ENCODE measurements at places on chromosomes 6 and 20.

DNA sequence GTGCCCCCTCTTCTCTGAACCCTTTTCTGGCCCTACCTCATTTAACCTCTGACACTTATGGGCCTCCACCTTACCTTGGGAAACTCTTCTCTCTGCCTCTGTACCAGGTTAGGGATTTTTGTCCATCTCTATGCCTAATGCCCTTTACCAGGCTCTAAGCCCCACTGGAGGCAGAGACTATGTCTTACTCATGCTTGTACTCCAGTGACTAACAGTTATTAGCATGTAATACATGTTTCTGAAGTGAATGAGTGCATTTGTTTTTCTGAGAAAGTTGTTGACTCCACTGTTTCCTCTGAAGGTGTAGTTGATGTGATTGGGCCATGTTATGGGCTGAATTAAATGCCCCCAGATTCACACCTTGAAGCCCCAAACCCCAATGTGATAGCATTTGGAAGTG is 234.3 kb downstream of the PACRG start:
- no peak for DNase-seq

GRCh38 chr6:101439790-101440189 is 46.3 kb downstream of the GRIK2 start:
- no peak for DNase-seq

DNA sequence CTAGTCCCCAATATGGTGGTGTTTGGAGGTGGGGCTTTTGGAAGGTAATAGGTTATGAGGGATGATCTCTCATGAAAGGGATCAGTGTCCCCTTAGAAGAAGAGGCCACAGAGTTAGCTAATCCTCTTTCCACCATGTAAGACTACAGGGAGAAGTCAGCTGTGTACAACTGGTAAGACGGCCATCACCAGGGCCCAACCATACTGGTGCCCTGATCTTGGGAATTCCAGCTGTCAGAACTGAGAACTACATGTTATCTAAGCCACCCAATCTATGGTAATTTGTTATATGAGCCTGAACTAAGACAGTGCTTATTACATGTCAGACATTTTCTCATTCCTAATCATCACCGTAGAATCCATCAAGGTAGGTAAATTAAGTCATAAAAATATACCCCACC is 77.7 kb upstream of the ZNF217 start:
- DNase-seq = no peak

- DNase-seq = no peak
These were observed 23.0 kb upstream of the IL17A start for GRCh38 chr6:52162940-52163908.

DNA sequence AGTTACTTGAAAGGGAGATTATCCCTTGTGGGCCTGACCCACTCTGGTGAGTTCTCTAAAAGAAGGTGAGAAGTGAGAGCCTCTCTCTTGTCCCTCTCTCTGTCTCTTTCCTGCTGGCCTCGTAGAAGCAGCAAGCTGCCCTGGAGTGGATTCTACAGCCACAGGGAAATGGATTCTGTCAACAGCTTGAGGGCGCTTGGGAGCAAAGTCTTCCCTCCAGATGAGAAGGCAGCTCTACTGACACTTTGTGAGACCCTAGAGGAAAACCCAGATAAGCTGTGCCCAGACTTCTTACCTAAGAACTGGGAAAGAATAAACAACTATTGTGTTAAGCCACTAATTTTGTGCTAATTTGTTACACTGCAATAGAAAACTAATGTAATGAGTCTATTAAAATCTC is 39.9 kb downstream of the ANKRD60 start:
- DNase-seq = no peak

DNA sequence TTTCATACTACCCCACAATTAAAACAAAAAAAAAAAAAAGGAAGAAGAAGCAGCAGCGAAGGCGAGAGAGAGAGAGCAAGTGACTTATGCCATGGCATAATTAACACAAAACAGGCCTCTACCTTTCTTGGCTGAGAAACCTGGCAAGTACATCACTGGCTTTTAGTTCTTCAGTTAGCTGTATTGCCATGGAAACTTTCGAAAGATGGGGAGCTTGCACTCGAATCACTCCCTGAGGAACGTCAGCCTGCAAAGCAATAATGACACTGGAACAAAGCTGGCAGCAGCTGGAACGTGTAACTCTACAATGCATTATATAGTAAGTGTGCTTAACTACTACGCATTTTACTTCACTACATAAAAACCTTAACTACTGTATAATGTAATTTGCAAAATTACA is 126.1 kb downstream of the ARHGAP18 start:
- no peak for DNase-seq

- no peak for DNase-seq
These were observed 31.9 kb downstream of the VAPB start for GRCh38 chr20:58420798-58421496.

GRCh38 chr6:39439342-39440038 is 117.0 kb upstream of the KCNK16 start:
- no peak for DNase-seq

DNA sequence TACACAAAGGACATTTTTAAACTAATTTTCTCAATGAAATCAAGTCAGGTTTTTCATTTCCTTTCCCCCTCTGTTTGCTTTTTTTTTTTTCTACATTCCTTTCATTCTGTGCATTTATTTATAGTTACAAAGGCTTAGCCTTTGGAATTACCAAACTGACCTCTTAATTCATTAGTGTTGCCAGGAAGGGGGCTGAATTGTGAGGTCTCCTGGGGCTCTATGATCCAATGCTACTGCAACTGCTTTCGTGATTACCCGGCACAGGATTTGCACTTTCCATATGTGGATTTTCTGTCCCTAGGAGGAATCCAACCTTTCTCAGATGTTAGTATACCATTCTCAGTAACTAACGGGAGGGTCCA is 35.3 kb downstream of the NEDD9 start:
- no peak for DNase-seq

- no peak for DNase-seq
These were observed 121.3 kb upstream of the PTPRK start for GRCh38 chr6:128641703-128642102.

- DNase-seq = no peak
These were observed 25.2 kb downstream of the PYGB start for GRCh38 chr20:25273046-25273445.

GRCh38 chr6:121917834-121918559 is 481.5 kb upstream of the HSF2 start:
- no peak for DNase-seq

- no peak for DNase-seq
These were observed 142.2 kb upstream of the MAP3K7 start for GRCh38 chr6:90729057-90729456.

GRCh38 chr20:45927071-45927878 is 7.2 kb upstream of the PCIF1 start:
- DNase-seq = no peak

DNA sequence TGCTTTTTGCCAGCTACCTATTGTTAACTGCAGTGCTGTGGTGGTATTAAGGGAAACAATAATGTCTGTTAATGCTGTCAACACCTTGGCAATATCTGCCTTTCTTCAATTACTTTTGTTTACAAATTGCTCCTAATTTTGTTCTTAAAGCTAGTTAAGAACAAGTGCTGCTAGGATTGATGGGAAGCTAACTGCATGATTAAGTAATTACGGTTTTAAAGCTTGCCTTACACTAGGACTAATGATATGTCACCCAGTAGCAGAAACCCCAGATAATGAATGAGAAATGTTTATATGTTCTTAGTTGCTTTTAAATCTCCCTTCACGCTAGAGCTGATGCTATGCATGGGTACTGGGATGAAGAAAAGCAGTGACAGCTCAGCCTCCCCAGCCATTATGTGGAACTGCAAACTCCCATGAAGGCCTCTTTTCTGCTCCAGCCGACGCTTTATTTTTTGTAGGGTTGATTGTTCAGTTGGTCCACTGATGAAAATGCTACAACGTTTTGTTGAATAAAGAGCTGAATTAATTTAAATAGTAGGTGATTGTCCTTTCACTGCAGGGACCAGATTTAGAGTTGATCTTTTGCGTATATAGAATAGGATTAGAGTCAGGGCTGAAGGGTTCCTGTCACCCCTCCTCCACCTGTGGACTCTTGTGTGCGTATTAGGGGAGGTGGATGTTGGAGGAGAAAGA is 610.5 kb downstream of the TFAP2B start:
- no peak for DNase-seq

- no peak for DNase-seq
These were observed 163.8 kb upstream of the TAB2 start for GRCh38 chr6:149153693-149154092.

GRCh38 chr6:157236040-157236725 is 87.1 kb downstream of the TMEM242 start:
- no peak for DNase-seq

DNA sequence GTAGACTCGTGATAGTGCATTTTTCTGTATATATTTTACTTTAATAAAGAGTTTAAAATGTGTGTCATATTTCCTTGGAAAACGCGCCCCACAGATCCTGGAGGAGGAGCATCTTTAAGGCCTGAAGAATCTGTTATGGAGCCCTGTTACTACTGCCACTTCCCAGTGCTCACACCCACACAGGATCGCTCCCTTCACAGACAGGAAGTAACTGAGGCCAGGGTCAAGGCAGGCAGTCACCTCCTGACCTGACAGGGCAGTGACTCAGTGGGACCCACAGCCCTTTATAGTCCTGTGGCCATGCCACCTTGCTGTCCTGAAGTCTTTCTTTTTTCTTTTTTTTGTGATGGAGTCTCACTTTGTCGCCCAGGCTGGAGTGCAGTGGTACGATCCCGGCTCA is 9.0 kb downstream of the RRBP1 start:
- DNase-seq = no peak

DNA sequence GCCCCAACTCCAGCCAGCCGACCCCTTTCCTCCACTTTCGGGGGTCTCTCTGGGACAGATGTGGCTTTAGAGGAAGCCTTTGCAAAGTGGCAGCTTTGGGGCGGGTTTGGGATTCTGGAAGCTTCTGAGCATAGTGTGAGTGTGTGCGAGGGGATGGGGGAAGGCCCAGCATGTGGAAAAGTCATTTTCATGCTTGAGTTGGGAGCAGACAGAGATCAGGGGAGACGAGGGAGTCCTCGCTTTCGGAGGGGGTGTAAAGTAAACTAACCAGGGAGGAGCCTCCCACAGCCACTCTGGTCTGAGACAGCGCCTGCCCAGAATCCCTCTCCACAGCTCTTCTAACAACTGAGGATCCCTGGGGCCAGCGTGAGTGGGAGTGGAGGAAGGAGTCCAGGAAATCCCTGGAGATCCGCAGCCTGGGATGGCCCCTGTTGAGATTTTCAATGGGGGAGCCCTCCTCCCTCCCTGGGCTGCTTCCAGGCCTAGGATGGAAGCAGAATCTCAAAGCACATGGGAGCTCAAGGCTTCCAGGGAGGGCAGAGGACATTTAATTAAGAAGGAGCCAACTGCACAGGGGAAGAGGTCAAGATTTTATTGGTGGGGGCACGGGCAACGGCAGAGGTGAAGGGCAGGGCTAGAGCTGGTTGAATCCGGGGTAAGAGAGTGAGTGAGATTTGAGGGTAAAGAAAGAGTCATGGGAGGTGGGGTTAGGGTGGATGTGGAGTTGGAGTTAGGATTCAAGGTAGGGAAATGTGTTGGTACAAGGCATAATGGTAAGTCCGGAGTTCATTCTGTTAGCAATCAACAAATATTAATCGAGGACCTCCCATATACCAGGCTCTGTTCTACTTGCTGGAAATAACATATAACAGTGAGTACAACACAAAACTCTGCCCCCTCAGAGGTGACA is 102.3 kb upstream of the FOXP4 start:
- no peak for DNase-seq

- DNase-seq = no peak
These were observed 3.2 kb downstream of the BACH2 start for GRCh38 chr6:90293319-90293953.

- no peak for DNase-seq
These were observed 44.9 kb downstream of the REPS1 start for GRCh38 chr6:138943089-138943625.

DNA sequence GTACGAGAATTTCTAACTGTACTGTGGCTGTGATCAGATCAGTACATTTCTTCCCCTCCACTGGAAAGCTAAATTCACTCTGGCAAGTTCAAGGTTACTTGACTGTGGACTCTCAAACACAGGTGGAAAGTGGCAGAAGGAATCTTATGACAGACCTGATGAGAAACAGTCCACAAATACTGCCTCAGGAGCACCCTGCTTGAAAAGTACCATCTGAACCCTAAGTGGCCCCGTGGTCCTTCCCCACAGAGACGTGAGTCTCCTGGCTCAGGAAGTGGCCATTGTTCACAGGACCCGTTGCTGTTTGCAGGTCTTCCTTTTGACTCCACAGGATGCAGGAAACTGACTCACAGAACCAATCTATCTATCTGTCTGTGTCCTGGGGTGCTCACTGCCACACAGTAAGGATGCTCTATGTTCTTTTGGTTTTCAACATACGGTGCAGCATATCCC is 47.5 kb upstream of the NHSL1 start:
- no peak for DNase-seq

DNA sequence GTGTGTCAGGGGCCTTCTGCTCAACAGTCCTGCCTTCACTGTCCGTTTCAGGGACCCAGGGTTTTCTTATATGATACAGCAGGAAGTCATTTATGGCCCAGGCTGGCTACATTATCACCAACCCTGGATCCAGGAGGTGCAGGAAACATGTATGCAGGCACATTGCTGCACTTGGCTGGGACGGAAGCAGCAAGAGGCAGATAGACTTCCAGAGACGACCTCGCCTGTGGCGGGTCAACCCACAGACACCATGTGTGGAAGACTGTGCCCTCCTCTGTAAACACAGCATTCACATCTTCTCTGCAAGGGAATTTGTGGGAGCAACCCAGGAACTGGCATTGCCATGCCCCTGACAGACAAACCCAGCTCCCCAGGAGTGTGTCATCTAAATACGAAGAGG is 43.7 kb downstream of the TBC1D7 start:
- DNase-seq = no peak

DNA sequence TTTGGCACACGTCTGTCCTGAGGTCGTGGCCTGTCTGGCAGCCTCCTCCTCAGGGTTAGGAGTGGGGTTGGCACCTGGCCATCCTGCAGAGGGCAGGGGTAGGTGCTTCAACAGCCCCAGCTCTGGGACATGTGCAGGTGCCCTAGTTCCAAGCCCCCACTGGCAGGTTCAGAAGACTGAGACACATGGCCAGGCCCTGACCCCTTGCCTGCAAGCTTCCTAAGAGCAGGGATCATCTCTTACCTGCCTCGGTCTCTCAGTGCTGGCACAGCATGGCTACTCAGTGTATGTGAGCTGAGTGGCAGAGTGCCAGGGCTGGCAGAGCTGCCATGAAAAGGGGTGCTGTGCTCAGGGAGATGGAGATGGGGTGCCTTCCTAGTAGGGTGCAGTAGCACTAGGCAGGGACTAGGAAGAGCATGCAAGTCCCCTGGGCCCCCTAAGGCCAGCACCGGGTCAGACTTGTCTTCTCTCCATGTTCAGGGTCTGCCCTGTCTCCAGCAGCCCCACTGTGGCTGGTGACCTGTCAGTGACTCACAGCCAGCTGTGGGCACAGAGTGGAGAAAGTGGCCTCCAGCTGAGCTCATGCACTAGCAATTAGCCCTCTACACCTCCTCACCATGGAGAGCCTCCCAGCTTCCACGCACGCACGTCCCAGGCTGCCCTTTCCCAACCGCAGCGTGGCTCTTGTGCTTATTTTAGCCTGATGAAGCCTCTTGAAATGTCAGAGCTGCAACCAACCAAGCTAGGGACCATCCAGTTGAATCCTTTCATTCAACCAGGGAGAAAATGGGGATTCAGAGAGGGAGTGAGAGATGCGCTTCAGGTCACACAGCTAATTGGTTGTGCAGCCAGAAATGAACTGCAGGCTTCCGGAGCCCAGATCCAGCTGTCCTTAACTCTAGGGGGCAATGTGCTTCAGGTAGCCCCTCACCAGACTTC is 116.6 kb downstream of the MRPL14 start:
- DNase-seq = no peak

GRCh38 chr20:61861054-61861841 is 204.4 kb downstream of the TAF4 start:
- no peak for DNase-seq

Measured in activated naive CD4-positive, alpha-beta T cell (primary cell).